ENCODE measurements at places on chromosomes 12 and 14.

- DNase-seq = no peak
Observed at GRCh38 chr12:22172501-22172900, 126.5 kb downstream of the CMAS start.

DNA sequence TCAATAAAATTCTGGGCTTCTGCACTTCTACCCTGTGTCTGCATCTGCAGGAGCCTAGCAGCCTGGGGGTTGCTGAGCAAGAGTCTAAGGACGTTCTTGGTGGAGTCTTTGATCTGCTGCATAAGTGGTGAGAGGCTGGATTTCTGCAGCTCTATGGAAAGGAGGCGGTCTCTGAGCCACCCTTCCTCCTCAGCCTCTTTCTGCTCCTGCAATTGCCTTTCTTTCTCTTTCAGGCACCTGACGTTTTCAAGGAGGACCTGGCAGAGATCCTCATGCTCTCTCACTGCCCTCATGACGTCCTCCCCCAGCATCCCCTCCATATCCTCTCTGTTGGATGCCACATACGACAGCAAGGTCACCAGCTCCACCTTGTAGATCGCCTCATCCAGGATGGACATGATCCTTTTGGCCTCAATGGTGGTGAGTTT, 13.6 kb upstream of the TPCN1 start:
- DNase-seq = no peak

DNA sequence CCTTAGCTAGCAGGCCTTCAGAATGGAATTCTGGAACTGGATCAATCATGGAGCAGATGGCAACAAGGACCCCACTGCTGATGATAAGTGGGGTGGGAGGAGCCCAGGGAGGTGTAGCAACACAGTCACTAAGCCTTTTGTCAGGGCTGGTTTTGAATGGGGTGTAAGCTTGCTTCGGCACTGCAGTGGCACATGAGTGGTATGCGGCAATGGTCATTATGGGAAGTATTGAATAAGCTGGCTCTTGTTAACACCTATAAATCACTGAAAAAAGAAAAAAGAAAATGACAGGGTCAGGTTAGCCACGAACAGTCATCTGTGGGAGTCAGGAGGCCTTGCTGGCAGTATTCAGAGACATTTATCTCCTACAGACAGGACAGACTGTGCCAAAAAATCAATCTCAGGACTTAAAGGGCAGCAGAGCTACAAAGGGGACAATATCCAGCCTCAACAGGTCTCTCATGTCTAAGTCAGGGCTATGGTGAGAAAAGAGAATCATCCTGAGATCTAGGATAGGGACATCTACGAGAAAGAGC, 19.1 kb downstream of the CDKL1 start:
- no peak for DNase-seq

GRCh38 chr14:99003646-99004045, 268.4 kb downstream of the BCL11B start:
- DNase-seq = no peak

DNA sequence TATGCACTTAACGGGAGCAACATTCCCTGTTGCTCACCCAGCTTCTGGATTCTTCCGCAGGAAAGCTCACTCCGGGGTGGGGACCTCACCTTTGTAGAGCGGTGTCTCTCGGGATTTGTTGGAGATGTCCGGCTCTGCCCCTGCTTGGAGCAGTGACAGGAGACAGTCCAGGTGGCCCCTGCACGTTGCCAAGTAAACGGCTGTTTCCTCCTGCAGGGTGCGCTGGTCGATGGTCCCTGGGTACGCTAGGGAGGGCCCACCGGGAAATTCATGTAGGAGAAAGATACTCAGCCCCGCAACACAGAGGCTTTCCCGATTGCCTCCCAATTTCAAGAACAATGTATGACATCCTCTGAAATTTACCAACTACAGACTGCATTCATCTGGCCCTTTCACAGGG, 23.1 kb downstream of the ASB2 start:
- DNase-seq = no peak

GRCh38 chr12:109609342-109609741, 35.7 kb downstream of the MVK start:
- DNase-seq = no peak

- DNase-seq = no peak
Observed at GRCh38 chr12:67546746-67547145, 101.8 kb upstream of the DYRK2 start.

- no peak for DNase-seq
Observed at GRCh38 chr14:90060312-90060964, 1.4 kb upstream of the KCNK13 start.

- no peak for DNase-seq
Observed at GRCh38 chr12:89960607-89961394, 252.2 kb upstream of the ATP2B1 start.

DNA sequence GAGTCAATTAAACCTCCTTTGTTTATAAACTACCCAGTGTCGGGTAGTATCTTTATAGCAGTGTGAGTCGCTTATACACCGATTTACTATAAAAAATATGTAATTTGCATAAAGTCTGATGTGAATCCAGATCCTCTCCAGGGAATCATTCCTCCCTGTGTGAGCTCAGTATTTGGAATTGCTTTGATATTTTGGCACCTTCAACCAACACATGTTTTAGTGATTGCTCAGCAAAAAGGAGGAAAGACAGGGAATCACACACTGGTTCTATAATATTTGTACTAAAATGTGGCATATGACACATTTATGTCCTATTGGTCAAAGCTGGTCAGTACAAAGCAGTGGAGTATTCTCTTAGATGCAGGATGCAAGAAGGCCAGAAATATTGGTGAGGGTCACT, 703.9 kb upstream of the ATXN7L3B start:
- no peak for DNase-seq

DNA sequence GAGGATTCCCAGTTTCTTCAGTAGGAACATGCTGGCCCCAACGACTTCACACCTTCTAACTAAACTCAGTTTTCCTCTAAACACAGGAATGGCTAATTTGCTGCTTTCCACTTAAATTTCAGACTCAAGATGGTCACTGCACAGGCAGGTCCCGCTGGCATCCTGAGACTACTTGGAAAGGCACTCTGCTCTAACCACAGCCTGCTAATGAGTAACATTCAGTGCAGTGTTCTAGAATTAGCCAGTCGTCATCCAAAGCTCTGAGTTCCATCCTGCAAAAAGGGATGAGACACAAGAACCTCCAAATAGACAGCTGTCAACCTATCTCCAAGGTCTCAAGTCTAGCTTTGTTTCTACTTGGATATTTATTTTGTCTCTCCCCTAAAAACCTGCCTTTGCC, 6.0 kb downstream of the CCDC92 start:
- no peak for DNase-seq

DNA sequence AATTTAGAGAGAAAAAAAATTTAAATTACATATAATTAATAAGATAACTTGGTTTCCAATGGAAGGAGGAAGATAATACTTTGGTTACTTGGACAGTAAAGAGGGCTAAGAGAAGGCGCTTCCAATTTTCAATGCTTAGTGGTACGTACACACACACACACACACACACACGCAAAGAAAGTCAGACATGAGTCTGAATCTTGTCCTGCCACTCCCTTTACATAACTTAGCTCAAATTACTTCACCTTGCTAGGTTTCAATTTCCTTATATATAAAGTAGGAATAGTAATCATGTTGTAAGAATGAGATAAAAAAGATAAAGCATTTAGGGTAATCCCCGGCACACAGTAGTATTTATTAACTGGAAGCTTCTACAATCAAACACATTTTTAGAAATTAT, 39.7 kb upstream of the VCPKMT start:
- no peak for DNase-seq

GRCh38 chr12:29054858-29055663, 94.0 kb upstream of the FAR2 start:
- DNase-seq = no peak

DNA sequence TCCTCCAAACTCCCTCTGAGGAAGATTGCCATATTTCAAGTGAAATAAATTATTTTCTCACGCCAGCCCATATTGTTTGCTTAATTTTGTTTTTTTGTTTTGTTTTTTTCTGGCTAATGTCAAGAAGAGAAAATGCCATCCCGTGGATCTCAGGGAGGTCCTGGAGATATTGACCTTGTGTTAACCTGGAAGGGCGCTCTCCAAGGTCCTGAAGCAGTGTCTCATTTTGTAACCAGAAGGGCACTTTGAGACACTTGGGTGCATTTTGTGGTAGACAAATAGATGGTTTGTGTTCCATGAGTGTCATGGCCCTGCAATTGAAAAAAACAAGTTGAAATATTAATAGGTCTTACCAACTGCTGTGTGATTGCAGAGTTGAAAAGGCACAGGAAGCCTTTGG, 268.9 kb downstream of the SUDS3 start:
- DNase-seq = no peak

- no peak for DNase-seq
Observed at GRCh38 chr14:92863286-92864080, 59.5 kb upstream of the CHGA start.

GRCh38 chr14:103056322-103057027, 874 bp downstream of the CDC42BPB start:
- no peak for DNase-seq

DNA sequence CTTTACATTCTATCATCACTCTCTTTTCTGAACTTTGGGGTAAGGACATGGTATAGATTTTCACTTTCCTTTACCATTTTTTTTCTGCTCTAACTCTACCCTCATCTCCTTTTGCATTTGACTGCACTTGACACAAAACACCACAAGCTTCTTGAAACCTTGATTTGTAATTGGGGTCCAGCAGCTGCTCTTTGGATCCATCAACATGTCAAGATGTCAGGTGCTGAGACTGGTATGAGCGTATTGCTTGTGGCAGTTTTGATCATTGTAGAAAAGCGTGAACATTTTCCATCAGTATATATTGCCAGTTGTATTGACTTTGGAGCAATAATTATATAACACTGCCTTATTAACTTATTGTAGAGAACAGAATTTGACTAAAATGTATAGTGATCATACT, 838.6 kb downstream of the TRHDE start:
- DNase-seq = no peak

DNA sequence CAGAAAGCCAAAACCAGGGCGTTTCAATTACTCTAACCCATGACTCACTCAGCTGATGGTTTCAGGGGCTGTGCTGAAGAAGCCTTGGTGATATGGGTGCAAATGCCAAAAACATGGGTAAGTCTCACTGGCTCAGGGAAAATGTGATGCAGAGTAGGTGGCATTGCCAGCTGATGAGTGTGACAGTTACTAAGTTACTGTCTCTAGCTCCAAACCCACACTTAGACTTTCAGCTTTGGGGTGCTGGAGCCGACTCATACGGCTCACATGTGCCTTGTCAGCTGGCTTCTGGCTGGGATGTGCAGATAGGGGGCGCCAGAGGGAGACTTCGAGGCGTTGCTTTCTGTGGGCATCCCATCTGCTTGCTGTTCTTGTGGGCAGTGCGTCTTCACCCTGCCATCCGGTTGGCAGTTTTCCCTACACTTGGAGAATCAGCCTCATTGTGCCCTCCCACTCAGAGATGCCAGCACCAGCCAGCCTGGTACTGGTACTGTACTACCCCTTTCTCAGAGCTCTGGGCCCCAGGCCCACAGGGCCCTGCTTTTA, 11.1 kb upstream of the KRT7 start:
- peak; percentile 11 for DNase-seq

Measured in activated gamma-delta T cell treated with Interleukin-2 at 50 U/mL for 16 hours (primary cell).